ENCODE measurements at places on chromosomes 2 and 18.

DNA sequence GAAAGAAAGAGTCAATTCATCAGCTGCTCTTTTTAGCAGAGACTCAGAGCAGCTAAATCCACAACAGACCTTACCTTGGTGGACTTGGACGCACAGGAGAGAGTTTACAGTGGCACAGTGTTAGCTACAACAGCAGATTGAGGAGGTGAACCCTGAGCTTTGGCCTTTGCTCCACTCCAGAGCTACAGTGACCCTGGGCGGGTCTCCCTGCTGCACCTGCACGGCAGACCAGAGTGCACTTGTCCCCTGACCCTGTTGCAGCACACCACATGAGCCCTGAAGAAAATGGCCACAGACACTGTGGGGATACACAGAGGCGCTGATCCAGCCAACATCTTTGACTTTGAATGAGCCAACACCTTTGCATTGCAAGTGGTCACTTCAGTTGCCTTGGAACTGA, 11.0 kb downstream of the SLC19A3 start:
- no peak for DNase-seq

DNA sequence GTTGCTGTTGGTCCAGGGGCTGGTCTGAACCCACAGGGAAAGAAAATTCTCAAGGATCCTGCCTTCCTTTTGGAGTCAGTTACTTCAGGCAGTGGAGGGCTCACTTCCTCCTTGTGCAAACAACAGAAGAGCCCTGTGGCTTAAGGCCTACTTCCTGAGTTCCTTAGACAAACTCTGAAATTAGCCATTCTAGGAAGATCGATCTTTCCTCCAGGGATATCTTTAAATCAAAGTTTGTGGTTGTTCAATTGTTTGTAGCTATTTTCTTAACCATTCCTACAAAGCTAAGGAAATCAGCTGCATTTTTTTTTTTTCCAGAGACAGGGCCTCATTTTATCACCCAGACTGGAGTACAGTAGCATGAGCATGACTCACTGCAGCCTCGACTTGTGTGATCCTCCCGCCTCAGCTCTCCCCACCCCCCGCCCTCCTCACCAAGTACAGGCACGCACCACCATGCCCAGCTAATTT, 156.0 kb downstream of the TANC1 start:
- DNase-seq: no peak

GRCh38 chr2:134421556-134422328, 167.9 kb downstream of the MGAT5 start:
- DNase-seq: no peak

- DNase-seq: no peak
These were observed 310.6 kb upstream of the ZEB2 start for GRCh38 chr2:144830543-144830942.

DNA sequence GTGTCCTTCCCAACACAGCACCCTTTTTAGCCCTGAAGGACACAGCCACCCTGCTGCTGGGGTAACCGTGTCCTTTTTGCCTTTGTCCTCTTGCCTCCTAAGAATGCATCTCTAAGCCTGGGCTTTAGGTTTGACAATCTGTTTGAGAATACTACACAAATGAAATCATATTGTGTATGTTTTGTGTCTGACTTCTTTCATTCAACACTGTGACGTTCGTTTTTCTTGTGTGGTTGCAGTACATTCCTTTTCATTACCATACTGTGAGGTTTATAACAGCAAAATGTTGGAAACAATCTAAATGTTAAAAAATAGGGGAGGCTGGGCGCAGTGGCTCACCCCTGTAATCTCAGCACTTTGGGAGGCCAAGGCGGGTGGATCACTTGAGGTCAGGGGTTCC, 11.2 kb downstream of the ASPRV1 start:
- DNase-seq: no peak

DNA sequence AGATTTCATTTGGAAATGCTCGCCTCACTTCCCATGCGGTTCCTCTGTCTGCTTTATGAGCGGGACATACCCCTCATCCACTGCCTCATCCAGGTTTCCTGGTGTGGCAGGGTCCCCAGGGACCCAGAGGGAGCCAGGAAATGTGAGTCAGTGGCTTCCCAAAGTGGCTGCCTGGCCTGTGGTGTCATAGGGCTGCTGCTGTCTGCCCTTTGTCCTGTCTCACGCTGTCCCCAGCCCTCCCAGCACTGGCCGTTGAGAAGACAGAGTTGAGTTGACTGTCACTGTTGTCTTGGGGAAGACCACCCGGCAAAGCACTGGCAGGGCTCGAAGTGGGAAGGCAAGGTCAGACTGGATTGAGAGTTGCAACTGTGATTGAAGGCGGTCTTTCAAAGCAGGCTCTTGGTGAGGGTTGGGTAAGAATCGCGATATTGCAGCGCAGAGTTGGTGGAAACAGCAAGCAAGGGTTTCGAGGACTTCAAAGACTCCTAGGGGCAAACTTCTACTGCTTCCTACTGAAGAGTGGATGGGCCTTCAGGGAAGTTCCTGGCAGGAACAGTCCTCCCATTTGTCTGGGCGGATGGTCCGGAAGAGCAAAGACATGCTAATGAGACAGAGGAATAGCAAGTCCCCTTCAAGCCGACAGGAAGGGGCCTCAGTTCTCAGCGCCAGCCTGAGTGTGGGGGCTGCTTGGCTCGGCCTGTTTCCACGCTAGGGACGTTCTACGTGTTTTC, 33.9 kb downstream of the RAB31 start:
- no peak for DNase-seq

DNA sequence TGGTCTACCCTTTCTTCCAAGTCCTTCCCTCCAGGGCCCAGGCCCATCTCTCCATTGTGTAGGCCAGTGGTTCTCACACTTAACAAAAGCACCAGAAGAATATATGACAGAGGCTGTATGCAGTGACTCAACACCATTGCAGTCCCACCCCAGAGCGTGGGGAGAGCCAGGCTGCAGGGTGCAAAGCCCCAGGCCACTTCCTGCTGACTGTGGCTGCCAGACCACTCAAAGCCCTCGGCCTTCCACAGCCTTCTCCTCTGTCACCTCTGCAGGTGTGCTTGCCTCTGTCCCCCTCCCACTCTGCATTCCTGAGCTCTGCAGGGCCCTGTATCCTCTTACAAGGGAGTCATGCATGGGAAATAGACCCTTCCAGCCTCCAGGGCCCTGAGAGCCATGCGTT, 40.4 kb upstream of the ARHGEF4 start:
- no peak for DNase-seq

GRCh38 chr2:65382776-65383357, 49.5 kb downstream of the SPRED2 start:
- peak; percentile 79 for DNase-seq

DNA sequence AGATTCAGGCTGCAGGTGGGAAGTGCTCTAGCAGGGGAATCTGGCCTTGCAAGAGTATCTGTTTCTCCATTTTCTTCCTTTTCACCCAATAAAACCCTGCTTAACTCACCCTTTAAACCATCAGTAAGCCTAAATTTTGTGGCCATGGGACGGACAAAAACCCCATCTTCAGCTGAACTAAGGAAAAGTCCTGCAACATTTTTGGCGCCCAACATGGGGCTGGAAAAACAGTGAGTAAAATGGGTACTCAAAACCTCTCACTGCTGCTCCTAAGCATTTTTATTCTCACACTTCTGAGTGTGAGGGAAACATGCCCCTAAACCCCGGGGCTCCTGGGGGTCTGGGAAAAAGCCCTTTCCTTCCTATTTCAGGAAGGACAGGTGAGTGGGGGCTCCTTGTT, 414.3 kb downstream of the ZNF804A start:
- no peak for DNase-seq

DNA sequence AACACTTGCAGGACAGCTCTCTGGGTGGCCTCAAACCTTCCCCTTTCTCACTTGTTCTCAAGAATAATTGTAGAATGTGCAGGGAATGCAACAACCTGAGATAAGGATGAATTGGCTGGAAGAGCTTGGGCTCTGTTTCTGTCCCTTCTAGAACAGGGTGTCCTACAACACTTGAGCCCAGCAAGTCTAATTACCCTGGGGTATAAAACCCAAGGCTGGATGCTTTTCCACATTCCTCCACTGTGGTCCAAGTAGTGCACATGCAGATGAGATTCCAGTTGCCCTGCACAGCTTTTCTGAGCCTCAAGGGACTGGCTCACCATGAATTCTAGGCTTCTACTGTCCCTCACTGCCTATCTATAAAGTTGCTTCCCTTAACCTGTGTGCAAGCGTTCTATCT, 140.8 kb upstream of the SPATS2L start:
- no peak for DNase-seq

- no peak for DNase-seq
These were observed 31.9 kb downstream of the KLHL23 start for GRCh38 chr2:169765523-169765922.

GRCh38 chr18:4264347-4264791, 190.7 kb downstream of the DLGAP1 start:
- no peak for DNase-seq

DNA sequence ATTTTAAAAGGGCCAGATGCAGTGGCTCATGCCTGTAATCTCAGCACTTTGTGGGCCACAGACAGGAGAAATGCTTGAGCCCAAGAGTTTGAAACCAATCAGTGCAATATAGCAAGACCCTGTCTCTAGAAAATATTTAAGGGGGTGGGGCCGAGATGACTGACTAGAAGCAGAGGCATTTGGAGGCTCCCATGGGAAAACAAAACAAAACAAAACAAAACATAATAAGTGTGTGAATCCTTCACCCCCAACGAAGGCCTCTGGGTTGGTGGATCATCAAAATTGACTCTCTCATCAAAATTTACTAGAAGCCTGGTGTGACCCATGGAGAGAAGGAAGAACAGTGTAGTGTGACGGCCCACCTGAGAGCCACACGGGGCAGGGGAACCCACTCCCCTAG, 560.9 kb downstream of the LRP1B start:
- no peak for DNase-seq

DNA sequence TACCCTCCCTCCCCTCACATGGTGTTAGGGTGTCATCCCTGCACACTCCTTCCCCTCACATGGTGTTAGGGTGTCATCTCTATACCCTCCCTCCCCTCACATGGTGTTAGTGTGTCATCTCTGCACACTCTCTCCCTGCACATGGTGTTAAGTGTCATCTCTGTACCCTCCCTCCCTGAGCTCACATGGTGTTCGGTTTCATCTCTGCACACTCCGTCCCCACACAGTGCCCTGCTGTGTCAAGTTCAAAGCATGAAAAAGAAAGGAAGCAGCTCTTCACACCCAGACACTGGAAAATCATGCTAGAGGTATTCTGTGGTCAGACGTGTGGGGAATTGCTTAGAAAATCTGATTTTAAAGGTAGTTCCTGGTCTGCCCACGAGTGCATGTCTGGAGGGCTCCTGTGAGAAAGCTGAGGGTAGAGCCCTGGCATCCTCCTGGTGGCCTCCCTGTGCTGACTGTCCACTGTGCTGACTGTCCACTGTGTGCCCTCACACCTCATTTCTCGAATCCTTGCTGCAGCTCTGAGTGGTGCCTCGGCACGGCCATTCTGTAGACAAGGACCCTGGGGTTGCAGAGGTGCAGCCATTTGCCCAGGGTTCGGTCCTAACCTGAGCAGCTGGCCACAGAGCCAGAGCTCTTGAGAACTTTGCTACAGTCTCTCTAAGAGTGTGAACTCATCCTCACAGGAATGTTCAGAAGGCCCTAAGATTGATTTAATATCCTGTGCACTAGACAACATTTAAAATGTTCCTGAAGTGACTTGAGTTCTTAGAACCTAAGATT, 69.1 kb upstream of the NFATC1 start:
- no peak for DNase-seq

- no peak for DNase-seq
These were observed 92.6 kb upstream of the KCNE4 start for GRCh38 chr2:222959358-222959757.

DNA sequence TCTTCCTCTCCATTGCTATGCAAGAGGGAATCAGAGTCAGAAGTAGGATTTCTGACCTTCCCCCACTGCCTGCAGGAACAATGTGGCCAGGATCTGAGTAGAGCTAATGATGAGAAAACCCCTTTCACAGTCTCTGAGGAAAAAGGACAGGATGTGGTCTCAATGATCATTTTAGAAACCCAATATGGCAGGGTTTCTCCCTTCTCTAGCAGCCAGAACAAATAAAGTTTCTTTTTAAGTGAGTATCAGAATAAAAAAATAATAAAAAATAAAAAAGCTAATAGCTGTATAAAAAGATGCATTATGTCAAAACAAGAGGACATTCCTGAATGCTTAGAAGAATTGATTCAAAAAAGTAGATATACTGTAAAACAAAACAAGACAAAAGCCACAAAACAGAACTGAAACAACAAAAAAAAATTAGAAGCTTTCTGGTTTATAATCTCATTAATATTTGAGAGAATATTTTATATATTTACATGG, 1124.9 kb upstream of the ZEB2 start:
- no peak for DNase-seq

- no peak for DNase-seq
These were observed 187.2 kb upstream of the FANCL start for GRCh38 chr2:58428096-58429013.

- DNase-seq: no peak
These were observed 202.2 kb downstream of the TRIB2 start for GRCh38 chr2:12918835-12919445.

GRCh38 chr2:37020887-37021796, 54.8 kb upstream of the STRN start:
- no peak for DNase-seq

DNA sequence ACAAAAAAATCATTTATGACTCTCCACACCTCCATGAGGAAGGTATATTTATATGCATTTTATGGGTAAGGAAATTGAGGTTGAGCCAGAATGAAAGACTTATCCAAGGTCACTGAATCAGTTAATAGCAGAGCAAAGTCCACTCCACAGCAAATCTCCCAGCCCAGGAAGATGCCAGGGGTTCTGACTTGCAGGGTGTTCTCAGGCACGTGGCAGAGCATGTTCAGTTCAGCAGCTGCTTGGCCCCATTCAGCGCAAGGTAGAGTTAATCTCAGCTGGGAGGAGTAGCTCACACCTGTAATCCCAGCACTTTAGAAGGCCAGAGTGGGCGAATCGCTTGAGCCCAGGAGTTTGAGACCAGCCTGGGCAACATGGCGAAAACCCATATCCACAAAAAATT, 17.8 kb upstream of the DGKD start:
- DNase-seq: no peak

- no peak for DNase-seq
These were observed 490.0 kb upstream of the HS6ST1 start for GRCh38 chr2:128808462-128809258.

DNA sequence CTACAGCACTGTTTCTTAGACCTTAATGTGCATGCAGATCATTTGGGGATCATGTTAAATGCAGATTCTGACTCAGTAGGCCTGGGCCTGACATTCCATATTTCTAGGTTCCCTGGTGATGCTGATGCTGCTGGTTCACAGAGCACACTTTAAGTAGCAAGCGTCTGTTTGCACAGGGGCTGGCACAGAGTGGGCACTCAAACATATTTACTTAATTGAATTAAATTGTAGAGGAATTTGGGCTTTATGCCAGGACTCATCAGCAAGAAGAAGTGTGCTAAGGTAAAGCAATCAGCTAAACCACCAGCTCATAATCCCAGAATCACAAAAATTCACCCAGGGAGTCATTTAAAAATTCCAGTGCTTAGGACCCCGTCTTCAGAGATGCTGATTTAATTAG, 25.1 kb upstream of the INPP4A start:
- no peak for DNase-seq

Measured in activated CD4-positive, CD25-positive, alpha-beta regulatory T cell treated with anti-CD3 and anti-CD28 coated beads, Interleukin-2, amount 50 U/mL, for 72 hours (primary cell).